Mesangial cell (primary cell): ENCODE measurements at places on chromosomes 7 and 10. TPM values are rescaled to one million over a fixed set of nuclear protein-coding genes. Genes with fewer than 3 reads are reported as not detected.

The WEE2 gene
- total RNA-seq, result not detected in 2 replicates

The SEMA4G gene
- total RNA-seq, result 1.6 and 18.0 TPM in 2 replicates

The DNAAF5 gene
- 45.1 and 80.3 TPM in 2 replicates for total RNA-seq

The CREB3L2 gene
- total RNA-seq, result 27.8 and 33.4 TPM in 2 replicates
